ENCODE measurements at places on chromosomes 2 and 18.

DNA sequence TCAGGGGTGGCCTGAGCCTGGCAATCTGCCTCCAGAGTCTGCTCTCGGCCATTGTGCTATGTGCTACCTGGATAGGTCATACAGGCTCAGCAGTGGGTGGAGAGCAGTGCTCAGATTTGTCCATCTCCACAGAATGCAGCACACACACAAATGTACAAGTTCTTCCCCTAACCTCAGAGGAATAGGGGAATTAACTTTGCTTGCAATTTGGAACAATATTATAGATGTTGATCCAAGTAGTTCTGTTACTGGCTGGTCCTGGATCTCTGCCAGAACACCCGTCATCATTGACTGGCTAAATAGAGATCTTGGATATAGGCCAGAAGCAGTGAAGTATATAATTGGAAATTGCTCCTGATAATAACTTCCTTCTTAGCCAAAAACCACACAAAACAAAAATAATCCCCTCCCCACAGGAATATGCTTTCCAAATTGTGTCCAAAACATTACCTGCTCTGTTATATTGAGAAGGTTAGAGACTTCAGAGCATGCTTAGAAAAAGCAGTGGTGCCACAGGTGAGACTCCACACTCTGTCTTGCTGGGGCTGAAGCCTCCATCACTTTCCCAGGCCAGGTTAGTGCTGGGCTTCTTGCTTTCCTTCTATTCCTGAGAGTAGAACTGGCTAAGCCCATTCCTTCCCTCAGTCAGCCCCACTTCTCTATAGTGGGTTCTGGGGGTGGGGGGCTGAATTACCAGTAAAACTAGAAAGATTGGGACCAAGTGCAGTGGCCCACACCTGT is 38.8 kb downstream of the NCAPH start:
- no peak for DNase-seq

- DNase-seq, result no peak
These were observed 10.1 kb downstream of the TWIST2 start for GRCh38 chr2:238857959-238858358.

GRCh38 chr2:218028189-218028495 is 25.3 kb upstream of the TNS1 start:
- DNase-seq, result no peak

DNA sequence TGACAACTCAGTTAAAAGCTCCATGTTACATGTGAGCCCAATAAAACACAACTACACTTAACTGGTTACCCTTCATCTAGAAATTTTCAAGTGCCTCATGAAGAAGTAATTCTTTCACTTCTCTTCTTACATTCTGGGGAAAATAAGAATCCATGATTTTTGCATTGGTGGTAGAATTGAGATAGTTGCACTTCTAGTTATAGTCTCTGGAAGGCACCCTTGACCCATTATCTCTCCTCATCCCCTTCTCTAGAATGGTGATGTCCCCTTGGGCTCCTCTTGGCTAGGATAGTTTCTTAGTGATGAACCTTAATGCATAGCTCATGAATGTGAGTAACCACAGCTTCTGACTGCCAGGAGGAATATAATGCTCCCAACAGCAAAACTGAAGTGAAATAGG is 3.6 kb downstream of the LGALSL start:
- no peak for DNase-seq

DNA sequence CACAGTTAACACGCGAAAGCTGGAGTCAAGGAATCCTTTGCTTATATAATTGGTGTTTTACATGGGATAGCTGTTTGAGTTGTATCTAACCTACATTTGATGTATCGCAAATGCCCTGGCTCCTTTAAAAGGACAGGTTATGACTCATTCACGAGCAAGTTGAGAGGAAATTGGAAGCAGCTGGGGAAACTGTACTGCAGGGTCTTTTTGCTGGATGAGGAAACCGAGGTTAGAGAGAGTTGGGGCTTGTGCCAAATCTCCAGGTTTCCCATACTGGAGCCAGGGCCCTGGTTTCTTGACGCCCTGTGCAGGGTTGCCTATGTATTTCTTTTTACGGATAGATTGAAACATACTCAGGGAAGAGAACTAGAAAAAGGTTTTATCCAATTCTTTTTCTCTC is 60.0 kb upstream of the SPTBN1 start:
- DNase-seq, result no peak

- no peak for DNase-seq
These were observed 147.6 kb upstream of the CAB39 start for GRCh38 chr2:230564805-230565779.

DNA sequence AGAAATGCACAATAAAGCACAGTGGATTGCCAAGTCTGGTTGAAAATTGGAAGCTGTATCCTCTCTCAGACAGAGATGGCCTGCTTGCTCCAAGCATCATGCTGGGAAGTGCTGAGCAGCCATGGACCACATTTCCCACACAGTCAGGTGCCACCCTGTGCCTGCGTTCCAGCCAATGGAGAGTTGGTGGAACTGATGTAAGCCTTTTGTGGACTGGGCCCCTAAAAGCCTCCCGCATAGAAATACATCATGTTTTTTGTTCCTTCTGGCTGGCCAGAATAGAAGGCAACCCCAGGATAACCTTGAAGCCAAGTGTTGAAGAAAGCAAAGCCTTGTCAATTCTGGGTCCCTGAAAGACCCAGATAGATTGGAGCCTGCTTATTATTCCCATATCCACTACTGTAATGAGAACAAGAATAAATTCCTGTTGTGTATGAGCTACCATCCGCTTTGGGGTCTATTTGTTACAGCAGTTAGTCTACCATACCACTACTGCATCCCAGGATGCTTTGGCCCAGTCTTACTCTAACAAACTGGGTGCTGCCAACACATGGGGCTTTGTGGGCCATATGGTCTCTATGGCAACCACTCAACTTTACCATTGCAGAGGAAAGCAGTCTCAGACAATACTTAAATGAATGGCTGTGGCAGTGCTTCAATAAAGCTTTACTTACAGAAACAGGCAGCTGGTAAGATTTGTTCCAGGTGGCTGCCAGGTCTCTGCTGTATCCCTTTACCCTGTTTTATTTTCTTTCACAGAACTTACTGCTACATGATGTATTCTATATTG is 65.4 kb downstream of the POLE4 start:
- DNase-seq, result no peak

DNA sequence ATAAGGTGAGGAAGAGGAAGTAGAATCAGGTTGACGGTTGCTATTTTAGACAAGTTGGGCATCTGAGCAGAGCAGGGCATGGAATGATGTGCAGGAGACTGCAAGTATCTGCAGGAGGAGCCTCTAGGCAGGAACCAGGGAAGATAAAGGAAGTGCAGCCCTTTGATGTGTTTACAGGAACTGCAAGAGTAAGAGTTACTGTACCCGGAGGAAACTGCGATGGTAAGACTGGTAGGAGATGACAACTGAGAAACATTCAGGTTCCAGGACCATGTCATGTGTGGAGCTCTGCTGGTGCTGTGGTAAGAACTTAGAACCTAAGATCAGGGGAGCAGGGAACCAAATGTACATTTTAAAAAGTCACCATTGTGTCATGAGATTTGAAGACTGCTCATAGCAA is 134.3 kb upstream of the STON1 start:
- DNase-seq, result no peak

GRCh38 chr2:51014759-51015158 is 17.2 kb downstream of the NRXN1 start:
- DNase-seq, result no peak

GRCh38 chr2:24456599-24457556 is 34.2 kb upstream of the NCOA1 start:
- no peak for DNase-seq

DNA sequence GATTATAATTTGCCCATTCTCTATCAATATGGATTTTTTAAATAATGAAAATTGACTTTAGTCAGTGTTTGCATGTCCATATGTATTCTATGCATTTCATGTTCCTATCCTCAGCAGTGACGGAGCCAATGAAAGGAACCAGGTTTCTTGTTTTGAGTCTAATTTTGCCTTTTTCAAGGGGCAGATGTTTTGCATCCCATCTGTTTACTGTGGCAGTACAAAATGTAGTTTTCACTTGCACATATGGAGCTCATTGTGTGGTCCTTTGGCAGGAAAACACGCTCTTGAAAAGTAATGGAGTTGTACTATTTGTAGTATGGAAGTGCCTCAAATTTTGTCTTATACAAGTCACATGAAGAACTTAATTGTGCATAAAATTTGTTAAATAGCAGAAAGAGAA is 127.8 kb downstream of the AGPS start:
- no peak for DNase-seq

DNA sequence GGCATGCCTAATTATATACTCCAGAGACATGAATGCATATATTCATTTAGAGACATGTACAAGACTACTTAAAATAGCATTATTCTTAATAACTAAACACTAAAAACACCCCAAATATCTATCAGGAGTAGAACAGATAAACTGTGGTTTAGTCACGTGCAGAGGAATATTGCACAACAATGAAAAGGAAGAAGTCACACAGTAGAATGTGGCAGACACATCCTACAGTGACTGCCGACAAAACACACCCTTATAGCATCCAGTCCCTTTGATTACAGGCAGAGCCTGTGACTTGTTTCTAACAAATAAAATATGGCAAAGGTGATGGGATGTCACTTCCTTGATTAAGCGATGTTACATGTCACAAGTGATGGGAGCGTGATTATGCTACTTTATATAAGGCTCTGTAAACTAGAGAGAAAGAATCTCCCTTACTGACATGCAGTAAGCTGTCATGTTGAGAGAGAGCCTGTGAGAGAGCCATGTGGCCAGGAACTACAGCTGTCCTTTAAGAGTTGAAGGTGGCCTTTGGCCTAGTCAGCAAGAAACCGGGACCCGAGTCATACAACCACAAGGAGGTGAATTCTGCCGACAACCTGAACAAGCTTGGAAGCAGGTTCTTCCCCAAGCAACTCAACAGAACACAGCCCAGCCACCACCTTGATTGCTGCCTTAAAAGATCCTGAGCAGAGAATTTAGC is 39.1 kb upstream of the LGALSL start:
- no peak for DNase-seq

GRCh38 chr2:203347375-203347774 is 19.2 kb downstream of the ABI2 start:
- no peak for DNase-seq

DNA sequence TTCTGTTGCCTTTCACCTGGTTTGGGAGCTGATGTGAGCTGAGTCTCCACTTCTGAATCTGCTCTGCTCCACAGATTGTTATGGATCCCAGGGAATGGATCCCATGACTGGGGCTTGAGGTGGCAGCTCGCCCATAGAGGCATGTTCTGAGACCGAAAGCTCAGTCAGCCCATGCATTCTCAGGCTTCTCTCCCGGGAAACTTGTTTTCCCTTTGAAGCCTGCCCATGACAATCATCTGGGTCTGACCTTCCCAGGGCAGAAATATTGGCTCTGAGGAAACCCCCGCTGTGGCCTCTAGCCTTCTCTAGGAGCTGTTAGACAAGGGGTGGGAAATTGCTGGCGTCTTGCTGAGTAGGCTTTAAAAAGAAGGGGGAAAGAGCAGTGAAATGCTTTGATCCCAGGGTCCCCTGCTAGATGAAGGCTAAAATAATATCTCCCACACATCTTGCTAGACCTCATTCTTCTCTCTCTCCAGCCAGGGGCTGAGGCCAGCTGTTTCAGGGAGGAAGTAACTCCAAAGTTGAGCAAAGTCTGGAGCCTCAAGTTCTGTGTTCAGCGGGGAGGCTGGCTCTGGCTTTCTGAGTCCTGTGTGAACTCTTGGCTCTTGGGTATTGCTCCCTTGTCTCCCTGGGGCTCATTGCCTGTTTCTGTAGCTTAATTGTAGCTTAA is 2.0 kb downstream of the VAMP8 start:
- DNase-seq, result no peak

- DNase-seq, result no peak
These were observed 228.3 kb downstream of the SRBD1 start for GRCh38 chr2:45382744-45383143.

- no peak for DNase-seq
These were observed 156.2 kb upstream of the CELF4 start for GRCh38 chr18:37721544-37722522.

GRCh38 chr2:160460333-160460731 is 33.3 kb downstream of the RBMS1 start:
- DNase-seq, result no peak

DNA sequence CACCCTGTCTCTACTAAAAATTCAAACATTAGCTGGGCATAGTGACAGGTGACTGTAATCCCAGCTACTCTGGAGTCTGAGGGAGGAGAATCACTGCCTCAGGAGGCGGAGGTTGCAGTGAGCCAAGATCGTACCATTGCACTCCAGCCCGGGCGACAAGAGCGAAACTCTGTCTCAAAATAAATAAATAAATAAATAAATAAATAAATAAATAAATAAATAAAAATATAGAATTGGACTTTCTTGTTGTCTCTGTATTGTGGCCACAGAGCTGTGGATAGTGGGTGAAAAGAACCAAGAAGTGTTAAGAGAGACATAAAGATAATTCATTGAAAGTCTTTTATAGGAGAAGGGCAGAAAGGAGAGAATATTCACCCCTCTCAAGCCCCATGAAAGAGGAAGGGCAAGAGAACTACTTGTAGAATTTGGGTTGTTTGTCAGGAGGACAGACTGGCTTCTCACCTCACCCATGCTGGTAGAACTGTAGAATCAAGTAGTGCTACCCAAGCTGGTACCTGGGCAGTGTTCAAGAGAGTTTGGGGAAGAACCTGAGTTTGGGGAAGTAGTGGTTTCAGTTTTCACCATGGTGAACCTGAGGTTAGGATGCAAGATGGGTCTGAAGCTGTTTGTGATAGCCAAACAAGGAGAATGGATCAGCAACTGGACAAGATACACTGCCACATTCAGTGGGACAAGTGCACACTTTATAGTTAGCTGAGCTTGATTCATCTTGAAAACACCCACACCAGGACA is 256.5 kb downstream of the CD226 start:
- no peak for DNase-seq

DNA sequence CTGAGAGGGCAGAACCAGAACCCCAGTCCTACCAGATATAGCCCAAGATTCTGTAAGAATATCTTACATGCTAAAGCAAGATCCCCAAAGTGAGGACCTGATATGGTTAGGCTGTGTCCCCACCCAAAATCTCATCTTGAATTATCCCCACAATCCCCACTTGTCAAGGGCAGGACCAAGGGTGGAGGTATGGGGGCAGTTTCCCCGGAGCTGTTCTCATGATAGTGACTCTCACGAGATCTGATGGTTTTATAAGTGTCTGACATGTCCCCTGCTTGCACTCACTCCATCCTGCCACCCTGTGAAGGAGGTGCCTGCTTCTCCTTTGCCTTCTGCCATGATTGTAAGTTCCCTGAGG is 19.9 kb downstream of the TTC32 start:
- DNase-seq, result no peak

DNA sequence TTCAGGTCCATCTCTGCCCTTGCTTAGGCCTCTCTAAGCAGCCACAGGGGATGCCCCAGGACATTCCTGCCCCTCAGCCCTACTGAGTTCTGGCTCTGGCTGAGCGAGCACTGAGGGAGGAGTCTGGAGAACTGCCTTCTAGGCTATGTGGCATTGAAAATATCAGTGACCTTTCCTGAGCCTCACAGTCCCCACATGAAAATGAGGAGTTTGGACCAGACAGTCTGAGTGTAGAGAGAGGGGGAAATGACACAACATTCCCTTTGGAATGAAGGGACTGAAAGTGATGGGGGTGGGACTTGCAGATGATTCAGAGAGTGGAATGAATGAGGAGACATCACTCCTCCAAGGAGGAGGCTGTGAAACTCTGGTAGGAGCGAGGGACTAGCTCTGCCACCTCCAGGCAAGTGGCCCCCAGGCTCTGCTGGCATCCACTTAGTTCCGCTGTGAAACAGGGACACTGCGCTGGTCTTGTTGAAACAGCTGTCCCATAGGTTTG is 8.0 kb downstream of the TNS1 start:
- DNase-seq, result no peak

- DNase-seq, result no peak
These were observed 255.7 kb downstream of the HNMT start for GRCh38 chr2:138219961-138220360.

GRCh38 chr2:134682726-134683125 is 36.1 kb downstream of the TMEM163 start:
- DNase-seq, result no peak

- no peak for DNase-seq
These were observed 55.7 kb downstream of the LOXHD1 start for GRCh38 chr18:46601141-46601805.
